IPS DF 19.7 (cell line): ENCODE measurements at places on chromosomes 16 and 17.

DNA sequence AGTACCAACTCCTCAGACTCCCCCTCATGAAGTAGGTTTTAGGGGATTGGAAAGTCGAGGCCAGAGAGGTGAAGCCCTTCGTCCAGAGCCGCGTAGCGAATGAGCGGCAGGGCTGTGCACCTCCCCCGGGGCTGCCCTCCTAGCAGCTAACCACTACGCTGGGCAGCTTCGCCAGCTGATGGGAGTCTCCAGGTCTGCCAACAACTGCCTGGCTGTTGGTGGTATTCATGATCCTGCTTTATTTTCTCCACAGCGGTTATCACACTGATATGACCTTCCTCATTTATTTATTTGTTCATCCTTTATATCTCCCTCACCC is 773 bp upstream of the NETO2 start:
- DNase-seq, result no peak

DNA sequence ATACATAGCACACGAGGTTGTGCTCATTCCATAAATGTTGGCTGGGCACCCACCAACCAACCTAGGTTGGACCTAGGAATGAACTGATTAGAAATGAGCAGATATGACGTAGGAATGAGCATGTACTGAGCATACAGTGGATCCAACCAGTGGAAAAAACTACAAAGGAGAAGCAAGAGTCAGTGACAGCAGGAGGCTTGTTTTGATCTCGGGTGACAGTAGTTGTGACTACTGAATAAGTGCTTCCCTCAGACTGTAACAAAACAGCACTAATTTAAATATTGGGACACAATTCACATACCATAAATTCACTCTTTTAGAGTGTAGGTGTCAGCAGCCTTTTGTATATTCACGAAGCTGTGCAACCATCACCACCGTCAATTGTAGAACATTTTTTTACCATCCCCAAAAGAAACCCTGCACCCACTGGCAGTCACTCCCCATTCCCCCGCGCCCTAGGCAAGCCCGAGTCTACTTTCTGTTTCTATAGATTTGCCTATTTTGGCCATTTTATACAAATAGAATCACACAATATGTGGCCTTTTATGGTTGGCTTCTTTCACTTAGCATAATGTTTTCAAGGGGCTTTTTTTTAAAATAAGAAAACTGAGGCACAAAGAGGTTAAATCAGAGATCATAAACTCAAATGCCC is 7.0 kb downstream of the VAC14 start:
- DNase-seq, result no peak

- no peak for DNase-seq
These were observed 228.5 kb downstream of the TOX3 start for GRCh38 chr16:52318302-52319009.

DNA sequence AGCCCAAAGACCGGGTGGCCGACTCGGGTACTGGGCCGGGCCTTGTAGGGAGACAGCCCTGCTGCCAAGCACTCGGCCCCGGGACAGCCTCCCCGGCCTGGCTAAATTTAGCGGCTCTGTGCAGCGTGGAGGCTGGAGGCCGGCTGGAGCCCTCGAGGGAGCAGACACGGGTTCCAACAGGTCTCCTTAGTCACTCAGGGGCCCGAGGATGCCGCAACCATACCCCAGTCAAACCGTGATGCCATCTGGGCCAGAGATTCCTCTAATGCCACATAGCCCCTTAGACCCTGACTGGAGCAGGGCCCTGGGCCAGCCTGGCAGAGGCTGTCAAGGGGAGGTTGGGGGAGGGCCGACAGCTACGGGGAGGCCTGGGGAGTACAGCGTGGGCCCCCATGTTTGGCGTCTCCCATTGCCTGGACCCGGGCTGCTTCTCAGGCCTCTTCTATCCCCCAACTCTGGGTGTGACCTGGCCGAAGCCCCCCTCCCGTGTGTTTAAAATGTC is 2.9 kb upstream of the P2RX1 start:
- no peak for DNase-seq
